ENCODE measurements at places on chromosomes 7 and 10. TPM values are rescaled to one million over a fixed set of nuclear protein-coding genes. Genes with fewer than 3 reads are reported as not detected.

Gene LRRD1
- 14.8 TPM for total RNA-seq

Gene FAM24B
- 12.6 TPM for total RNA-seq

Gene BTBD16
- 5.3 TPM for total RNA-seq

Gene ZC3HAV1L
- 22.4 TPM for total RNA-seq

Gene CYP2E1
- 9.6 TPM for total RNA-seq

Gene GPER1
- 3.4 TPM for total RNA-seq

Gene ATRNL1
- total RNA-seq, result 45.7 TPM

Gene PLA2G12B
- not detected for total RNA-seq

Gene CPA2
- 1.4 TPM for total RNA-seq

Gene IL2RA
- total RNA-seq, result not detected

Gene GCK
- total RNA-seq, result 1.2 TPM

Gene GRM8
- total RNA-seq, result 7.1 TPM

Gene C10orf62
- 373 TPM for total RNA-seq

Gene CCSER2
- total RNA-seq, result 65.4 TPM

Gene PNLIP
- total RNA-seq, result not detected

Gene STEAP4
- total RNA-seq, result 27.1 TPM

Gene SFTPA1
- total RNA-seq, result not detected

Gene CDK1
- total RNA-seq, result 14.3 TPM

Gene AKR1D1
- 1.3 TPM for total RNA-seq

Gene WDR86
- total RNA-seq, result 9.6 TPM

Gene TRIL
- 0.99 TPM for total RNA-seq

Gene ERLIN1
- 32.5 TPM for total RNA-seq

Gene NACAD
- total RNA-seq, result 12.0 TPM

Gene GIMAP1
- 1.7 TPM for total RNA-seq

Gene CXCL12
- 9.8 TPM for total RNA-seq

Gene SERPINE1
- 5.8 TPM for total RNA-seq

Gene SAMD9
- 1.9 TPM for total RNA-seq

Gene PRTFDC1
- total RNA-seq, result 2.7 TPM

Gene PIK3AP1
- total RNA-seq, result 10.0 TPM

Gene RBP3
- 0.25 TPM for total RNA-seq

Gene PIK3CG
- 6.5 TPM for total RNA-seq

Gene DPP6
- 78.3 TPM for total RNA-seq

Measured in testis (tissue), 5 donors.